MCF 10A (cell line): ENCODE measurements at places on chromosomes 3 and 15. TPM values are rescaled to one million over a fixed set of nuclear protein-coding genes. Genes with fewer than 3 reads are reported as not detected.

DNA sequence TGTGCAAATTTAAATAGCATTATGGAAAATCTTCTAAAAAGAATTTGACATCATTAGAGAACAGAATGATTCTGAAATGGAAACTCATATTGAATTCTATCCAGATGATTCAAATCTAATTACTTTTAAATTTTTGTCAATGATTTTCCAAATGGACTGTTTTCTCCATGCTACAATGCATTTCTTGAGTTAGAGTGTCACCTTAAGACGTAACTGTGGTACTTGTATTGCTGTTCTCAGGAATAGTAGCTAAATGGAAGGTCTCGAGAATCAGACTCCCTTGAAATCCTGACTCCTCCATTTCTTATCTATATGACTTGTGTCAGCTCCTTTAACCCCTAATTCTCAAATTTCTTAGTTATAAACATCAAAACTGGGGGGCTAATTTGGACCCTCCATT, 102.3 kb downstream of the P2RY1 start:
- no peaks in the 10 kb centered on the region for H3K36me3 ChIP-seq
- H3K4me3 ChIP-seq, result no peak overlapping the region
- no peak overlapping the region for H3K27ac ChIP-seq
- H3K4me1 ChIP-seq, result peaks cover 2% of the 10 kb centered on the region
- no peak for DNase-seq
- H3K27me3 ChIP-seq, result no peaks in the 10 kb centered on the region

Gene CCDC191
- 3.8 and 5.2 TPM in 2 replicates for total RNA-seq

DNA sequence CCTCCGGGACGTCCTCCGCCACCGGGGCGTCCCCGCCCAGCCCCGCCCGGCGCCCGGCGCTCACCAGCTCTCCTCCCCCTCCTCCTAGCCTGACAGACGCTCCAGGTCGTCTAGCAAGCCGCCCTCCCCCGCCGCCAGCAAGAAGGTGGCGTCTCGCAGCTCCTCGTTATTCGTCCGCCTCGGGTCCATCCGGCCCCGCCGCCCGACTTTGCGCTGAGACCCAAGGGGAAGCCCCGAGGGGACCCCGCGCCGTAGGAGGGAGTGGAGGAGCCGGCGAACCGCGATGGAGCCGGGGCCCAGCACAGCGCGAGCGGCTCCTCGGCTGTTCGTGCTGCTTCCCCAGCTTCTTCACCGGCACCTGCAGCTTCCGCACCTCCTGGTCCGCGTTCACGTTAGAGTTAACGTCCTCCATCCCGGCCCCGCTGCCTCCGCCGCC, 26.3 kb upstream of the MTHFS start:
- peak; percentile 53 for DNase-seq
- peaks cover 8% of the 10 kb centered on the region for H3K4me1 ChIP-seq
- H3K27ac ChIP-seq, result peak overlapping the region; percentile 97

DNA sequence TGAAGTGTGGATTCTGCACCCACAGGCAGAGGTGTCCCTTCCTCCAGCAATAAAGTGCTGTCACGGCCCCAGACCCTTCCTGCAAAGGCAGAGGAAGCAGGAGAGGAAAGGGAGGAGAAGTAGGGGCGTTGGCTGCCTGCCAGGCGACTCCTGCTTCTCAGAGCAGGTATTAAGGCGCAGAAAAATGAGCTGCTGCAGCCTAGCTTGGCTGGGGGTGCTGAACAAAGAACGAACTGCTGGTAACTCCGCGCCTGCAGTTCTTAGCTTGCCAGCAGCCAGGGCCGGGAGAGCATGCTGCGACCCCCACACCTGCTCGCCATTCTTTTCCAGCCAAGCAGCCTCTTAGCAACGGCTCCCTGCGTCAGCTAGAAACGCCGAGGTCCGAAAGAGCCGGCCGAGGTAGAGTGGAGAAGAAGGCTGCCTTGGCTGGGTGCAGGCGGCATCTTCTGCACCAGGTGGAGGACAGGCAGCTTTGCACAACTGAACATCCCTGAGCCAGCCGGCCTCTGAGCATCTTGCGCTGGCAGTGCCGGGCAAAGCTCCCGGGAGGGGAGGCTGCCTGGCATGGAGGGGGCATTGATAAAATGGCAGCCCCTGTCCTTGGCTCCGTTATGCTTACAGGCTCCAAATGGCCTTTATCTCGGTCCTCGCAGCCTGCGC, 296.0 kb downstream of the MEX3B start:
- no peaks in the 10 kb centered on the region for H3K36me3 ChIP-seq
- peaks cover 25% of the 10 kb centered on the region for H3K4me1 ChIP-seq
- H3K27me3 ChIP-seq, result no peaks in the 10 kb centered on the region

GRCh38 chr3:66361356-66361755, 139.5 kb downstream of the LRIG1 start:
- peak overlapping the region; percentile 18 for H3K27ac ChIP-seq
- peaks cover 10% of the 10 kb centered on the region for H3K36me3 ChIP-seq
- DNase-seq, result no peak
- no peaks in the 10 kb centered on the region for H3K27me3 ChIP-seq

Gene KLHL25
- 3.1 and 3.3 TPM in 2 replicates for total RNA-seq

GRCh38 chr3:12924437-12924836, 83.1 kb upstream of the RPL32 start:
- H3K4me3 ChIP-seq, result no peak overlapping the region
- no peaks in the 10 kb centered on the region for H3K27me3 ChIP-seq
- H3K36me3 ChIP-seq, result peaks cover 11% of the 10 kb centered on the region
- no peak overlapping the region for H3K27ac ChIP-seq

Gene AGBL1
- total RNA-seq, result not detected in 2 replicates

Gene ERC2
- total RNA-seq, result 0.42 and 0.44 TPM in 2 replicates

- H3K4me1 ChIP-seq, result no peaks in the 10 kb centered on the region
- no peaks in the 10 kb centered on the region for H3K36me3 ChIP-seq
- no peak for DNase-seq
- H3K27me3 ChIP-seq, result no peaks in the 10 kb centered on the region
- H3K27ac ChIP-seq, result no peak overlapping the region
Observed at GRCh38 chr3:77506384-77506783, 466.5 kb downstream of the ROBO2 start.

Gene NEK10
- total RNA-seq, result 0.44 and 1.1 TPM in 2 replicates

DNA sequence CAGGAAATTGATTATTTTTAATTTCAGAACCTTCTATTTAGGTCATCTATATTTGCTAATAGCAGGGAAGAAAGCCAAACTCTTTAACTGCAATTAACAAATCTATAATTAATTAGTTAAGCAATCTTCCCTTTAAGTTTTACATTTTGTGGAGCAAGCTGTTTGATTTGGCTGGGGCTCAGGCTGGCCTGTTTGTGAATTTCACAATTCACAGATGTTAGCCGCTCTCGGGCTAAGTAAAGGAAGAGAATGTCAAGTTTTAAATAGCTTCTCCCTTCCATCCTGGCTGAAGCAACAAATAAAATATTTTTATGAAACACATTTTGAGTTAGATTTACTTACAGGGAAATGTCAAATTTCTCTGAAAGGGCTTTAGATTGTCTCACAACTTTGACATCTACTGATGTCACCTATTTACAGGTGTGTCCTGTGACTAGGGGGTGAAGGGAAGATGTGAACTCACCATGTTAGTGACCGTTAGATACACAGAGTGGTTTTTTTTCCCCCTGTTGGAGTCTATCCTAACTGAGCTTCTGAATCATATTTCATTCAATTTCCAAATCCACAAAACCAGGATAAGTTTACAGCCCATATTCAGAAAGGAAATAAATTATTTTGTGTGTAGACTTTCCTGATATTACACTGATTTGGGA, 1.3 kb upstream of the TP63 start:
- no peak overlapping the region for H3K4me3 ChIP-seq
- no peak overlapping the region for H3K27ac ChIP-seq
- H3K36me3 ChIP-seq, result peaks cover 6% of the 10 kb centered on the region
- no peaks in the 10 kb centered on the region for H3K27me3 ChIP-seq
- H3K4me1 ChIP-seq, result peaks cover 9% of the 10 kb centered on the region

DNA sequence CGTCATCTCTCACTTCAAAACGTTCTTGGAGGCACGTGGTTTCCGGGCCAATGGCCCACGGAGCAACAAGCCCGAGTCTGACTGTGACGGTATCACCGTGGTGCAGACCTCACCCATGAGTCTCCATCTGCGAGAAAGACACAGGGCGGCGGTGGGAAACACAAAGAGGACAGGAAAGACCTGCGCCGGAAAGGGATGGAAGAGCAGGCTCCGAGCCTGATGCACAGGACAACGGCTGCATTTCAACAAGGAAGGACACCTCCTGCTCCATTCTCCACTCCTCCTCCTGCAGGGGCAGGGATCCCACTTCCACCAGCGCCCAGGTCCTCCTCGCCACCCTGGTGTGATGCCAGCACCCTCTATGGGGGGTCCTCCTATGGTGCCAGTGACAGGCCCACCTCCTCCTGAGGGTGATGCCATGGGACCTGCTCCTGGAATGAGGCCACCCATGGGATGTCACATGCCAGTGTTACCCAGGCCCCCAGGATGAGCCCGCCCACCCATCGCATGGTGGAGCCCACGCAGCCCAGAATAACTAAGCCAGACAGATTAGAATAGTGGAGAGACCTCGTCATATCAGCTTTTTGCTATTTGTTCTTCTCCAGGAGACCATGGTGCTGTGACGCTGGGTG, 73.0 kb upstream of the PCSK6 start:
- peaks cover 22% of the 10 kb centered on the region for H3K27me3 ChIP-seq
- no peak overlapping the region for H3K4me3 ChIP-seq
- DNase-seq, result no peak
- no peak overlapping the region for H3K27ac ChIP-seq
- no peaks in the 10 kb centered on the region for H3K4me1 ChIP-seq
- H3K36me3 ChIP-seq, result no peaks in the 10 kb centered on the region

GRCh38 chr3:32245200-32245599, 6.7 kb downstream of the CMTM8 start:
- no peak overlapping the region for H3K4me3 ChIP-seq
- no peaks in the 10 kb centered on the region for H3K36me3 ChIP-seq
- H3K27ac ChIP-seq, result no peak overlapping the region
- peaks cover 8% of the 10 kb centered on the region for H3K4me1 ChIP-seq
- H3K27me3 ChIP-seq, result no peaks in the 10 kb centered on the region
- no peak for DNase-seq

Gene CKMT1A
- total RNA-seq, result 11.4 and 27.5 TPM in 2 replicates

DNA sequence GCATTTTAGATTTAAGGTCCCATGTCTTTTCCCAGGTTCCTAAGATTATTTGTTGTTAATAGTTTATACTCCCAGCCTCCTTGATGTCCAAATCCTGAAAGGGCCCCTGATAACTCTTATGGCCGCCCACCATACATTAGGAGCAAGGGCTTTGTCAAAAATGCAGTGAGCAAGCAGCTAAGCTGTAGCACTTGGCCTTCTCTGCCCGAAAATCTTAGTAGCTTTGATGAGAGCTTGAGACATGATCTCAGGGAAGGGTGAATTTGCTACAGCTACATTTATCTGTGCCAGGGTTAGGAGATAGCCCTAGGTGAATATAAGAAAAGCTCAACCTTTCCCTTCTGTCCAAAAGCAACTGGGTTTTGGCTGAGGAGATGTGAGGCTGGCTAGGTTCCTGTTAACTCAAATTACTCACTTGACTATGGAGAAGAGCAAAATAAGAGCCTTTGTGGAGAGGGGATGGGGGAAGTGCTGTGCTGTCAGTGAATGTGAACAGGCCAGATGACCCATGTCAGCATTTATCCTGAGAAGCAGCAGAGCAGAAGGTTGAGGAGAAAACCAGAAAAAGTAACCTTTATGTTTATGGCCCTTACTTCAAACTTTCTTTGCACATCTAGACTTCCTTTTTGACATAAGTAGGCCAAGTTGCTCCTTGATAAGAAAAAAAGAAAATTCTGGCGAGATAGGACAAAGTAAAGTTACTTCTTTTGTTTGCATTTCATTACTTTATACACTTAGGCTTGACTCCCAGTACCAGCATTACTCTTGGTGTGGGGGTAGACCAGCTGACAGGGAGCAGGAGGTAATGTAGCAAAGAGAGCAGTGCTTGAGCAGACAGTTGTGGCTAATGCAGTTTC, 21.1 kb downstream of the MAPK6 start:
- H3K27me3 ChIP-seq, result no peaks in the 10 kb centered on the region
- H3K4me1 ChIP-seq, result peaks cover 41% of the 10 kb centered on the region
- no peak overlapping the region for H3K4me3 ChIP-seq
- no peak for DNase-seq
- H3K27ac ChIP-seq, result peak overlapping the region; percentile 77

Gene TNNC1
- 0.61 TPM in 2 replicates for total RNA-seq

Gene GOLGA8T
- total RNA-seq, result 0.59 and 0.61 TPM in 2 replicates

- DNase-seq, result no peak
- no peaks in the 10 kb centered on the region for H3K27me3 ChIP-seq
- H3K36me3 ChIP-seq, result no peaks in the 10 kb centered on the region
- no peak overlapping the region for H3K27ac ChIP-seq
- H3K4me3 ChIP-seq, result no peak overlapping the region
- no peaks in the 10 kb centered on the region for H3K4me1 ChIP-seq
Observed at GRCh38 chr3:95826419-95826818, 988.0 kb upstream of the EPHA6 start.

DNA sequence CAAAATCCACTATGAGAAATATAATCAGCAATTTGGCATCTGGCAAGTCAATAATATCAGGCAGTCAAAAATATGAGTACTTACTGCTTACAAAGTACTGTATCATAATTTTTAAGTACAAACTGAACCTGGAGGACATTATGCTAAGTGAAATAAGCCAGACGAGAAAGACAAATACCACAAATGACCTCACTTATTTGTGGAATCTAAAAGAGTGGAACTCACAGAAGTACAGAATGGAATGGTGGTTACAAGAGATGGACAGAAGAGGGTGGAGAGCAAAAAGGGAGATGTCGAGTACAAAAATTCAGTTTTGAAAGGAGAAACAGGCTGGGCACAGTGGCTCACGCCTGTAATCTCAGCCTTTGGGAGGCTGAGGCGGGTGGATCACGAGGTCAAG, 12.4 kb downstream of the PCYT1A start:
- H3K27ac ChIP-seq, result no peak overlapping the region
- DNase-seq, result no peak
- H3K36me3 ChIP-seq, result peaks cover 20% of the 10 kb centered on the region
- H3K4me1 ChIP-seq, result peaks cover 27% of the 10 kb centered on the region
- H3K4me3 ChIP-seq, result no peak overlapping the region
- H3K27me3 ChIP-seq, result no peaks in the 10 kb centered on the region

Gene IFT57
- 38.9 and 46.6 TPM in 2 replicates for total RNA-seq

- no peaks in the 10 kb centered on the region for H3K36me3 ChIP-seq
- no peak overlapping the region for H3K4me3 ChIP-seq
- peaks cover 22% of the 10 kb centered on the region for H3K27me3 ChIP-seq
- DNase-seq, result no peak
Observed at GRCh38 chr15:33445984-33446383, 135.2 kb downstream of the RYR3 start.
